ENCODE measurements at places on chromosomes 16 and 17.

- DNase-seq, result no peak
Measured at GRCh38 chr17:12348476-12348875, 317.2 kb upstream of the MYOCD start.

GRCh38 chr17:41620583-41621434 is 3.6 kb downstream of the KRT17 start:
- DNase-seq, result no peak

DNA sequence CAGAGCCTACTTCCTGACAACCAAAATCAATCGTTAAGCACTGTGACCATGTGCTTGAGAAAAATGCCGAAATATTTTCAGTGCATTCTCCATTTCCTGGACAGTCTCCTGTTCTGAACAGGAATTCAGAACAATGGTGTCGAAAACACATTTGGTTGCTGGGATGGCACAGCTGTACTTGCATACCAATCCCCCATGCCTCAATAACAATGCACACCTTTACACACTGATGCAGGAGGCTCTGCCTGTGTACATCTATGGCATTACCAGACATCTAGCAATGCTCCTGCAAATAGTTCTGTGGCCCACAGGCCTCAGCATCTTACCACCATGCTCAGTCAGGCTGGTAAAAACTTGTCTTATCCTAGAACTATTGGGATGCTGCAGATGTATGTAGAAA is 6.2 kb downstream of the CHTF8 start:
- DNase-seq, result no peak

- DNase-seq, result no peak
Measured at GRCh38 chr17:63290351-63290750, 155.8 kb downstream of the CYB561 start.

GRCh38 chr17:1137465-1137894 is 42.3 kb downstream of the ABR start:
- peak; percentile 37 for DNase-seq

DNA sequence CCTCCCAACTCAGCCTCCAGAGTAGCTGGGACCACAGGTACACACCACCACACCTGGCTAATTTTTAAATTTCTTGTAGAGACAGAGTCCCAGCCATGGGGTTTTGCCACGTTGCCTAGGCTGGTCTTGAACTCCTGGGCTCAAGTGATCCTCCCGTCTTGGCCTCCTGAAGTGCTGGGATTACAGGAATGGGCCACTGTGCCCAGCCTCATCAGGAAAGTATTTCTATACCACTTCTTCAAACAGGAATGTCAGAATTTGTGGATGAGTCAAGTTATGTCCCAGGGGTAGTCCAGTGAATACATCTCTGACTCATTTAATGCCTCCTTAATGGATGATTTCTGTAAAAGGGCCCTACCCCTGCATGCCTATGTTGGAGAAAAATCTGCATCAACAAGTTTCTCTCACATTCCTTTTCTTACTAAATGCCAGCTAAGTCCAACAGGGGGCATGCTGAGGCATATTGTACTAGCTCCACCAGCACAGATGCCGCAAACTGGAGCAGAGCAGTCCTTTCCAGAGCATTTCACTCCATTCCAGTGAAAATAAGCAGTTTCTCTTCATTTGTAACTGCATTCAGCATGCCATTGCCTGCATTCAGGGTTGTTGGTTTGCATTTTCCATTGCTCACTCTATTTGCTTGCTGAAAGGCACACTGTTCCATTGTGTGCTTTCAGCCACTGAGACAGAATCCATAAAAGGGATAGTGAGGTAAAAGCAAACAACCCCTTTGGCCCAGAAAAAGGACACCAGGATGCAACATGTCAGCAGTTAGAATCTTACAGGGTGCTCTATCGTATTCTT is 5.3 kb upstream of the CAVIN1 start:
- DNase-seq, result peak; percentile 72

All from B cell (primary cell).